NCI-H526 treated with DMSO at 0.1 percent for 48 hours (cell line): ENCODE measurements at places on chromosomes 3 and 15.
A peak's percentile ranks its signal among the peaks of the same experiment; 100 is the strongest.

DNA sequence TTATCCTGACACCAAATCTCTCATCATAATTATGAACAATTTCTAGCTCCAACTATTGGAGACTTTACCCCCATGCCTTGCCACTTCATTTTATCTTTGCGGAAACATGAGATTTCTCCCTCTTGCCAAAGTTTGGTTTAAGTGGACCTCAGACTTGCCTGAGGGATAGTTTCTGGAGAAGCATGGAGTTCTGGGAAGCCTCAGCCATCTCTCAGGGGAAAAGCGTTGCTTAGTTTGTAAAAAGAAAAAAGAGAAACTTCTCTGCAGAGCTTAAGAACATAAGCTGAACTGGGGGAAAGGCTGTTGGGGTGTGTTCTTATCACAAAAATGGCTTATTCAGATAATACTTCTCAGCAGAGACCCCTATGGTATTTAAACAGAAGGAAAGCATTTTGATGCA, 347.4 kb upstream of the ADAMTS9 start:
- no peak for DNase-seq

GRCh38 chr3:107690522-107691138, 167.9 kb downstream of the BBX start:
- peak; percentile 6 for DNase-seq

DNA sequence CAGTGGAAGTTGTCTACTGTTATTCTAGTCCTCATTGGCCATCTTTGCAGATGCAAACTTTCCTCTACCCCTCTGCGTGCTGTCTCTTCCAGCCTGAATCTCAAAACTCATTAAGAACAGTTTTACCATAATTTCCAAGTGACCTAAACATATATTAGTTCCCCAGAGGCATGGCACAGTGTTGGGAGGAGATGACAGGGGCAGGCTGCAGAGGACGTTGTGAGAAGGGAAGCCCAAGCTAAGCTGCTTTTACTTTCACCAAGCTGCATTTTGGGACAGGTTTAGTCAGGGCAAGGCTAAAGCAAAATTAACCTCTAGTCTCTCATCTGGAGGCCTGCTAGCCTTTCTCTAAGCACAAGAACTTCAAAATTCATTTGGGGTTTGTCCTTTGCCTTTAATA, 318.6 kb upstream of the SATB1 start:
- no peak for DNase-seq

GRCh38 chr3:18189282-18190050, 235.7 kb downstream of the SATB1 start:
- no peak for DNase-seq

DNA sequence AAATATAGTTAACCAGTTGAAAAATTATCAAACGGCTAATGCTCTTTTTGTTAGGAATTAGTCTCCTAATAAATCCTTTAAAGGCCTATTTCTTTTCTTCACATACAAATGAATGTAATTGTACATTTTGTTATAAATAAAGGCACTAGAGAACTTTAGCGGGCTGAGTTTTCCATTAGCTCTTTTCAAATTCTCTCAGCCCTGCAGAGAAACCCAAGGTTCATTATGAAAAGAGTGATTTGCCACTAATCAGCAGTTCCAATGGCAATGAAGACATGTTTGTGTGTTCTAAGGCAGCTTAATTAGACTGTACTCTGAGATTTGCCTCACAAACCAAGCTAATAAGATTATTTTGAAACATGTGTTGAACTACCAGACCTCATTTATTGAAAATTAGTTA, 64.6 kb upstream of the P2RY1 start:
- DNase-seq = no peak

- DNase-seq = no peak
Observed at GRCh38 chr15:37820380-37821128, 113.9 kb upstream of the TMCO5A start.

- no peak for DNase-seq
Observed at GRCh38 chr3:39671600-39671999, 137.8 kb upstream of the MYRIP start.

- no peak for DNase-seq
Observed at GRCh38 chr15:44264148-44264547, 24.4 kb upstream of the GOLM2 start.

- no peak for DNase-seq
Observed at GRCh38 chr3:37918627-37919026, 56.9 kb downstream of the CTDSPL start.

- DNase-seq = no peak
Observed at GRCh38 chr3:48723725-48724124, 6.7 kb upstream of the IP6K2 start.

GRCh38 chr3:131457220-131457619, 45.6 kb downstream of the MRPL3 start:
- DNase-seq = no peak

GRCh38 chr15:96356494-96357455, 26.3 kb downstream of the NR2F2 start:
- peak; percentile 56 for DNase-seq

DNA sequence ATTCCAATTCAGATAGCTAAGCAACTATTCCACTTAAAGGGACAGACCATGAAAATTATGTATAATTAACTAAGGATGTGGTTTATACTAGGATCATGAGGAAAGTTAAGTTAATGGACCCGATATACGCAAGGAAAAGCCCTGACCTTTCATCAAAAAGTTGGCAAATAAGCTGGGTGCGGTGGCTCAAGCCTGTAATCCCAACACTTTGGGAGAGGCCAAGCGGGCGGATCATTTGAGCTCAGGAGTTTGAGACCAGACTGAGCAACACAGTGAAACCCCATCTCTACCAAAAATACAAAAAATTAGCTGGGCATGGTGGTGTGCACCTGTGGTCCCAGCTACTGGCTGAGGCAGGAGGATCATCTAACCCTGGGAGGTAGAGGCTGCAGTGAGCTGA, 39.6 kb downstream of the SCAP start:
- no peak for DNase-seq

DNA sequence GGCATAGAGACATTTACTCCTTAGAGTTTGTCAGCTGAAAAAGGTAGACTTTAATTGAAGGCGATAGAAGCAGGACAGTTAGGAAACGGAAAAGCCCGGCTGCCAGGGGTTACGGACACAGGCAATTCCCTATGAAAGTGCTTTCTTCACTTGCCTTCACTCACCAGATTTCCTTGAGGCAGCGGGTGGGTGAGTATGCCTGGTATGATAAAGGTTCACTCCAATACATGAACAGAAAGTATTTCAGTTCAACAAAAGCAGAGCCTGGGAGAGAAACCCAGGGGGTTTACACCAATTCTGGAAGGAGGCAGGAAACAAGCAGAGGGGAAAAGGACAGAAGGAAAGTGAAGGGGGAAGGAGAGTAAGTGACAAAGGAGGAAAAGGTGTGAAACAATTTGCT, 53.9 kb downstream of the QTRT2 start:
- DNase-seq = no peak

DNA sequence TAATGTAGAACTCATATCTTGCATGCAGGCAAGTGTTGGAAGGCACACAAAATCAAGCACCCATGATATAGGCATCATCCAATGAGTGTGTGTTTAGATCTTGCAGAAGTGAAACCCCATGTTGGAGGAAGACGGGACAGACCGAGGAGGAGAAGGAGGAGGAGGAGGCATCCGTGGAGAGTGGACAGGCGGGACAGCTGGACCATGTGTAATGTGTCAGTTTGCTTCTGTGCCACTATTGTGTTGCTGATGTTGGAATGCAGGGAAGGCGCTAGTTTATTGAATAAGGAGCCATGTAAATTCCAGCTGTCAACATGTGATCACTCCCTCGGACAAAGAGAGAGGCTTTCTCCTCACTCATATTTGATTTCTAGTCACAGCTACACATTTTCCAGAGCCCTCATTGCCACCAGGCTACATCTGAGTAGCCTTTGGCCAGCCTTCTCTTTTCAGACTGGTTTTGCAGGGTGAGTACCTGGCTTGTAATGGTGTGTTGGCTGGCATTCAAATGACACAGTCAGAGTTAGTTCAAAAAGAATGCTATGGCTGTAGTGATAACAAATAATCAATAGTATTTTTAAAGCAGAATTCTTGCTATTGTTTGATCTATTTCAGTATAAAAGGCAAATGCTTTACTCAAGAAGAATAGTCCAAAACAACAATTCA, 1037.6 kb upstream of the NR2F2 start:
- DNase-seq = no peak

DNA sequence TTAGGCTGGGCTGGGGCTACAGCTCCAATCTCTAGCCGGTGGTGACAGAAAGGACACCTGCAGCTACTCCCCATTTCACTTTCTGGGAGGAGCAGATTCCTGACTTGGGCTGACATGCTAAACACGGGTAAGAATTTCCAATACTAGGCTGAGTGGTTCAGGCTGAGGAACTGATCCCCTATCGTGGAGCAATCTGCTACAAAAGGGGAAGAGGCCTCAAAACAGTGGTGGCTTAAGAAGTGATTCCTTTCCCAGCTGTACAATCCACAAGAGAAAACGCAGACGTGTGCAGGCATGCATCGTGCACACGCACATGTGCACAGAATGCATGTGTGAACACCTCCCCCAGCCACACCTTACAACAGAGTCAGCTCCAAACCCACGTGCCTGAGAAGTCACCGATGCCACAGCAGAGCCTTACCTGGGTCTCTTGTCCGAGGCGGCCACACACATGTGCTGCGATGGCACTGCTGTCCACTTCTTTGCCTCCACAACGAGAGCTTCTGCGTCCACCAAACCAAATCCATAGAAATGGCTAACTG, 86.7 kb upstream of the SNRPA1 start:
- no peak for DNase-seq

DNA sequence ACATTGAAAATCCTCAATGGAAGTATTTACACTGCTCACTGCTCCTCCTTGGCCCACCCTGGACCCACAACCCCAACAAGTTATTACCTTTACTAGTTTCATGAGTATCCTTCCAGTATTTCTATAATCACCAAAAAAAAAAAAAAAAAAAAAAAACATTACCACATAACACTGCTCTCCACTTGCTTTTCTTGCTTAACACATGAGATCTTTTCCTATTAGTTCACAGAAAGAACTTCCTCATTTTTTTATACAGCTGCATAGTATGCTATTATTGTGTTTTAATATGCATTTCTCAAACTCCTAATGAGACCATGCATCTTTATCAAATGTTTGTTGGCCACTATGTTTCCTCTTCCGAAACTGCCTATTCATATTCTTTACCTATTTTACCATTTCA, 14.6 kb downstream of the GABPB1 start:
- DNase-seq = no peak

GRCh38 chr15:29345549-29346525, 76.2 kb upstream of the NSMCE3 start:
- no peak for DNase-seq

- DNase-seq = no peak
Observed at GRCh38 chr3:28924744-28925360, 356.0 kb upstream of the RBMS3 start.

GRCh38 chr3:28980631-28981030, 300.2 kb upstream of the RBMS3 start:
- DNase-seq = no peak

- DNase-seq = no peak
Observed at GRCh38 chr15:88057836-88058235, 198.7 kb downstream of the NTRK3 start.

DNA sequence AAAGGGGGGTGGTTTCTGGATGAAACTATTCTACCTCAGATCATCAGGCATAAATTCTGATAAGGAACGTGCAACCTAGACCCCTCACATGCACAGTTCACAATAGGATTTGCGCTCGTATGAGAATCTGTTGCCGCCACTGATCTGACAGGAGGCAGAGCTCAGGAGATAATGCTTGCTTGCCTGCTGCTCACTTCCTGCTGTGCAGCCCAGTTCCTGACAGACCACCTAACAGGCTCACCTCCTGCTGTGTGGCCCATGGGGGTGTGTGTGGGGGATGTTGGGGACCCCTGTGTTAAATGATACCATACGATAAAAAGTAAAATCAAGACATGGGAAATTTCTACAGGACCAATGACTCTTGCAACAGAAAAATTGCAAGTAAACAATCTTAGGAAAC, 24.0 kb downstream of the CP start:
- no peak for DNase-seq
